ENCODE measurements at places on chromosomes 1 and 21. TPM values are rescaled to one million over a fixed set of nuclear protein-coding genes. Genes with fewer than 3 reads are reported as not detected.
A peak's percentile ranks its signal among the peaks of the same experiment; 100 is the strongest.

The NTRK1 gene
- total RNA-seq, result not detected

- H3K4me3 ChIP-seq, result peak overlapping the region; percentile 60
- peaks cover 5% of the 10 kb centered on the region for H3K4me1 ChIP-seq
- H3K27ac ChIP-seq, result no peak overlapping the region
- H3K36me3 ChIP-seq, result no peaks in the 10 kb centered on the region
Measured at GRCh38 chr1:47416319-47417169, 459 bp downstream of the FOXE3 start.

- H3K27me3 ChIP-seq, result no peaks in the 10 kb centered on the region
- H3K4me1 ChIP-seq, result peaks cover 10% of the 10 kb centered on the region
- no peak for DNase-seq
Measured at GRCh38 chr1:94609619-94610018, 68.1 kb upstream of the F3 start.

DNA sequence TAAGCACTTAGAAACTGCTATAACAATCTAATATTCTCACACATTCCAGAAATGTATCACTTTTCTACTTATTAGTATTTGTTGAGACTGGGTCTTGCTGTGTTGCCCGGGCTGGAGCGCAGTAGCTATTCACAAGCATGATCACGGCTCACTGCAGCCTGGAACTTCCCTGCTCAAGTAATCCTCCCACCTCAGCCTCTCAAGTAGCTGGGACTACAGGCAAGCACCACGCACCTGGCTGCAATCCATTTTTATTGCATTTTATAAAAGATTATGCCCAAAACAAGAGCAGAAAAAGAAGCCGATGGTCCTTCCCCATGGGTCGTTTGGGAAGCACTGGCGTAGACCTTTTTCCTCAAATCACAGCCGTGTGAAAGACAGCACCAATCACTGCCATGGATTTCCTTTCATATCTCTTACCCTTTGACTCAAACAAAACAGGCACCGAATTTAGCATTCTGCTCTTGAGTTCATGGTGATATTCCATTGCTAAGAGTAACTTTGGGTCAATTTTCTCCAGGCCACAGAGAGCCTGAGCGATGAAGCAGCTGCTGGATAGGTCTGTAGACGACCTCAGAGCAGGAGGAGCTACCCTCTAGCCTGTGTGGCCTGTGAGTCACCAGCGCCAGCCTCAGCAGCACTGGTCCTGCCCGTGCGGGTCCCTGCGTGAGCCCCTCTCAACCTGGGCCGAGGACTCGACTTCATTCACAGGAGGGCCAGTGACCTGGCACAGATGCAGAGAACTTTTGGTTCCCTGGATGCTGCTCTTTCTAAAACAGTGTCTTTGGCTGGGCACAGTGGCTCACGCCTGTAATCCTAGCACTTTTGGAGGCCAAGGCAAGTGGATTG is 80.8 kb downstream of the PIK3CD start:
- peaks cover 15% of the 10 kb centered on the region for H3K36me3 ChIP-seq
- no peak overlapping the region for H3K4me3 ChIP-seq
- no peak overlapping the region for H3K27ac ChIP-seq
- H3K27me3 ChIP-seq, result no peaks in the 10 kb centered on the region
- no peak for DNase-seq
- no peaks in the 10 kb centered on the region for H3K4me1 ChIP-seq

GRCh38 chr1:65279070-65279779 is 30.1 kb upstream of the DNAJC6 start:
- H3K36me3 ChIP-seq, result no peaks in the 10 kb centered on the region
- H3K4me1 ChIP-seq, result no peaks in the 10 kb centered on the region
- no peaks in the 10 kb centered on the region for H3K27me3 ChIP-seq
- no peak for DNase-seq
- no peak overlapping the region for H3K4me3 ChIP-seq

- DNase-seq, result peak; percentile 74
- no peaks in the 10 kb centered on the region for H3K36me3 ChIP-seq
- peak overlapping the region; percentile 69 for H3K4me3 ChIP-seq
- peak overlapping the region; percentile 39 for H3K27ac ChIP-seq
- H3K4me1 ChIP-seq, result peaks cover 11% of the 10 kb centered on the region
Measured at GRCh38 chr21:44337941-44338895, 972 bp downstream of the CFAP410 start.

DNA sequence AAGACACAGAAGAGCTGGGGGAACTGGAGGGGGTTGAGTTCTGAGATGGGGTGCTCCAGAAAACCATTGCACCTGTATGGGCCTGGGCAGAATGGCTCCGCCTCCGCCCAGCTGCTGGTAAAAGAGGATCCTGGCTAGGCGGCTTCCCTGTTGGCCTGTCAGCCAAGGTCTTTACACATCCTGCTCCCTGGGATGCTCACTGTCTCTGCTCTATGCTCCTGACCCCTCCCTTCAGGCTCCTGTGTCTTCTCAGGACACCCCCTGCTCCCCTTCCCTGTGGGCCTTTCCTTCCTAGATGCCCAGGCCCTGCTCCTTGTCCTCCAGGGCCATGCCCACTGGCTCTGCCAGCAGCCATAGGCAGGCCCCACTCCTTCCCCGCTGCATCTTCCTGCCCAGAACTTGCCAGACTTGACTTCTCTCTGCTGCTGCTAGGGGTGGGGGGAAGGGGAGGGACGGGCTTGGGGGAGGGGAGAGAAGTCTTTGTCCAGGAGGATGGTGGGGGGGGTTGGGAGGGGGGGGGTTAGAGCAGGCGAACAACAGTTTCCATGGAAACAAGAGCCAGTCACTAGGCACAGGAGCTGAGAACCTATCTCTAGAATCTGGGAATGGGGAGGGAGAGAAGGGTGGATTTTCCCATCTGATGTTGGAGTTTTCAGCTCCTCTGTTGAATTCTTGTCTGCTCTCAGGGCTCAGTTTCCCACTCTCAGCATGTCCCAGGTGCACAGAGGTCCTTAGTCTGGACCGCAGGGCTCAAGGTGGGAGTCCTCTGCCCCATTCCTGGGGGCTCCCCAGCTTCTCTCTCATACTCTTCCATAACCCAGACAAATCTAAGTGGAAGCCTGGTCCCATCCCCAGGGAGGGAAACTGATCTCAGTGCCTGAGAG is 10.6 kb downstream of the CELSR2 start:
- DNase-seq, result no peak
- no peak overlapping the region for H3K4me3 ChIP-seq
- no peaks in the 10 kb centered on the region for H3K36me3 ChIP-seq
- H3K4me1 ChIP-seq, result no peaks in the 10 kb centered on the region
- H3K27ac ChIP-seq, result no peak overlapping the region

DNA sequence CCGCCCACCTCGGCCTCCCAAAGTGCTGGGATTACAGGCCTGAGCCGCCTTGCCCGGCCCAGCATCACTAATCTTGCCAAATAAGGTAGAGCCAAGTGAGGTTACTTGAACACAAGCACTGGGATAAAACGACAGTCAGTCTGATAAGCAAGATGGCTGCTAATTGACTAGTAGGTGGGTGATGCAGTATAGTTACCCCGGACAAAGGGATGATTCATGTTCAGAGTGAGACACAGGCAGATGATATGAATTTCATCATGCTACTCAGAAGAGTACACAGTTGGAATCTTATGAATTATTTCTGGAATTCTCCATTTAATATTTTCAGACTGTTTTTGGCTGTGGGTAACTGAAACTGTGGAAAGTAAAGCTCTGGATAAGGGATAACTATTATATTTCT is 178.4 kb downstream of the USP25 start:
- H3K27ac ChIP-seq, result no peak overlapping the region
- DNase-seq, result peak; percentile 39
- no peak overlapping the region for H3K4me3 ChIP-seq
- H3K4me1 ChIP-seq, result no peaks in the 10 kb centered on the region

Measured in GM23248 (cell line).